HCEC 1CT (cell line): ENCODE measurements at places on chromosomes 7 and 10.

DNA sequence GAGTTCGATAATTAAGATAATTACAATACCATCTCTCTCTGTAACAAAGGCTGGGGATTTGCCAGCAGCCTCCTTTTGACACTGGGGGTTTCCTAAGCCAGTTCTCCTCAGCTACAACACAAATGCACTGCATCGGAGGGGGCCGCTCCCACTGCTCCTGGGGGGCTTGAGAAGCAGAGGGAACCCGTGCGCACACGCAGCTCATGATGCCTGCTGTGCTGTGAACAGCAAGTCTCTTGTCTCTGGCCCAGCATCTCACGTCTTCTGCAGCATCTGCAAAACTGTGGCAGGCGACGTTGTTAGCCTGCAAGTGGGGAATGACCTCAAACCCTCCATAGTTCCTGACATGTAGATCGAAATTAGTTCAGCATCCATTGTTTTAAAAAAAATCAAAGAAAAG, 5.5 kb downstream of the VIPR2 start:
- DNase-seq = no peak

DNA sequence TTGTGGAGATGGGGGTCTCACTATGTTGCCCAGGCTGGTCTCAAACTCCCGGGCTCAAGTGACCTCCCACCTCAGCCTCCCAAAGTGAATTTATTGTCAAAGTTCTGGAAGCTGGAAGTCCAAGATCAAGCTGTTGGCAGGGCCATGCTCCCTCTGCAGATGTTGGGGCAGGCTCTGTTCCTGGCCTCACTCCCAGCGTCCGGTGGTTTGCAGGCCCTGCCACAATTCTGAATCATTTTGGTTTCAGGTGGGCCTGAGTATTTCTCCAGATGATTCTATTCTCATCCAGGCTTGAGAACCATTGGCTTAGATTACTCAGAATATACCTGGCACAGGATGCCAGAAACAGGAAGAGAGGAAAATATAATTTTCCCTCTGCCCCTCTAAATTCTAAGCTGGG, 737.4 kb downstream of the TNS3 start:
- no peak for DNase-seq

GRCh38 chr7:155182406-155182970, 112.4 kb downstream of the HTR5A start:
- no peak for DNase-seq

GRCh38 chr10:77406764-77407430, 230.7 kb downstream of the KCNMA1 start:
- no peak for DNase-seq

DNA sequence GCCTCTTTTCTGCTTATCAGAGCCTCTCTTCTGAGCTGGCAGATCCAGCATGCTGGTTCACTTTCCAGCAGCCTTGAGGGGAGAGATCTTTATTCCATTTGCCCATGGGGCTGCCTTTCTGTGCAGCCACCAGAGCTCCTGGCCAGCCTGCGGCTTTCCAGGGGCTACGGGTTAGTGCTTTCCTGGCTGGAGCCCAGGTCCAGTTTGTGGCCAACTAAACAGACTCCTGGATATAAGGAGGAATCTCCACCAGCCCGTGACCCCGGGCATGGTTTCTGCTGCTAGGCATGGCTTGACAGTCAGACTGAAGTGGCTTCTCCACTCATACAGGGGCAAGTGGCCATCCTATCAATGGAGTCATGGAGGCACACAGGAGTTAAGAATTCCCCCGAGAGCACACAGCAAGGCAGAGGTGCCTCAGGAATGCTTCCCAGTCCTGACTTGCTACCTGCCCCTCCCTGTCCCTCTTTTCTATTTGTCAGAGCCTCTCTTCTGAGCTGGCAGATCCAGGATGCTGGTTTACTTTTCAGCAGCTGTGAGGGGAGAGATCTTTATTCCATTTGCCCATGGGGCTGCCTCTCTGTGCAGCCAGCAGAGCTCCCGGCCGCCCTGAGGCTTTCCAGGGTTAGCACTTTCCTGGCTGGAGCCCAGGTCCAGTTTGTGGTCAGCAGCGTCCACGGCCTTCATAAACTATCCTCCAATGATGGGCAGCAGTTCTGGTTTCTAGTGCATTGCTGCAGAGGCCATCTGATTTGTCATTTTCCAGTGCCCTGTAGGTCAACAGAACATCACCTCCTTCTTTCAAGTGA, 35.9 kb downstream of the TSPAN15 start:
- no peak for DNase-seq

DNA sequence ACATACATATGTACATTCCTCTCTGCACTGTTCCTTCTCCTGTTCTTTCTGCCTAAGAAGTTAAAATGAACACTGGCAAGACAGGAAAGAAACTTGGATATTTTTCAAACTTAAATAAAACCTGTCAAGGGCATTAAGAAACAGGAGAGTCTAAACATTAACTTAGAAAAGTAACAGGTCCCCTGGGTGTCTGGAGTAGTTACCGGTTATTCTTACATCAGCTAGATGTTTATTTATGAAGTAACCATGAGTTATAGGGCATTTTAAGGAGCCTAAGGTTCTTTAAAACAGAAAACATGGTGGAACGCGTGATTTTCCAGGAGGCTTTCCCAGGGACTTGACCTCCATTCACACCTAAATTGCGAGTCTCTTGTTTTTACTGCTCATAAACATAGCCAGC, 148.2 kb downstream of the PRKCQ start:
- no peak for DNase-seq

DNA sequence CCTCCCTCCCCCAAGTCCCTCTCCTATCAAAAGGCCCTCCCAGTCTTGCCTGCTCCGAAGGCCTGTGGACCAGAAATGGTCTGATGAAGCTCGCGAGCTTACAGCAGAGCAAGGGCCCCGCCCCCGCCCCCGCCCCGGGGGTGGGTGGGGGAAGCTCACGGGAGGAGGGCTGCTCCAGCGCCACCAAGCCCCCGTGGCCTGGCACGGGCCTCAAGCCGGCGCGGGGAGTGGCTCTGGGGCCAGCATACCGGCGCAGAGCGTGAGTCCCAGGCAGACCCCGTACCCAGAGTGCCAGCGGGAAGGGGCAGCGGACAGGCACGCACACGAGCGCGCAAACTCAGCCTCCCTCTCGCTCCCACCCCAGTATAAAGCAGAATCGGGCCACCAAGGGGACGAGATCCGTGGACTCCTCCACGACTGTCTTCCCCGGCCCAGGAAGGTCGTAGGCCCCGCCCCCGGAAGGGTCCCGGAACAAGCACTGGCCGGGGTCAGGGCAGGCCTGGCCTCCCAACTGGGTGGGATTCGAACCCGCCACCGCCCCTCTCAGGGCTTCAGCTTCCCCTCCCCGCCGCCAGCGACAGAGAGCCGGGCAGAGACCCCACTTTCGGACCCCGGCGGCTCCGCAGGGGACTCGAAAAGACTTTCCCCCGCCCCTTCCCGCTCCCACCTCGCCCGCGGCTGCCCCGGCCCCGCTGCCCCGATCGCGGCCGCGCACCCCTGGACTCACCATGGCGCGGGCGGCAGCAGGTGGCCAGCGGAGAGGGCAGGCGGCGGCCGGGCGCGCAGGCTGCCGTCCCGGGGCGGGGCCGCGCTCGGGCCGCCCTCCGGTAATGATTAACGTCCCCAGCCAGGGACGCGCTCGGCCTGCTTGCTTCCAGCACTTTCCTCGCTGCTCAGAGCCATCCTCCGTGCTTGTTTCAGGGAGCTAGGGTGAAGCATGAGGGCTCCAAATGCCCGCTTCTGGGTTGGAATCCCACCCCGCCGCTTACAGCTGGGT, at the start of gene PCBD1:
Gene PCBD1, minus strand, starts transcription at position 762 of the 997 bp plus-strand sequence. Its CDS starts 32 bp downstream, at position 730.
- DNase-seq = peak; percentile 48

DNA sequence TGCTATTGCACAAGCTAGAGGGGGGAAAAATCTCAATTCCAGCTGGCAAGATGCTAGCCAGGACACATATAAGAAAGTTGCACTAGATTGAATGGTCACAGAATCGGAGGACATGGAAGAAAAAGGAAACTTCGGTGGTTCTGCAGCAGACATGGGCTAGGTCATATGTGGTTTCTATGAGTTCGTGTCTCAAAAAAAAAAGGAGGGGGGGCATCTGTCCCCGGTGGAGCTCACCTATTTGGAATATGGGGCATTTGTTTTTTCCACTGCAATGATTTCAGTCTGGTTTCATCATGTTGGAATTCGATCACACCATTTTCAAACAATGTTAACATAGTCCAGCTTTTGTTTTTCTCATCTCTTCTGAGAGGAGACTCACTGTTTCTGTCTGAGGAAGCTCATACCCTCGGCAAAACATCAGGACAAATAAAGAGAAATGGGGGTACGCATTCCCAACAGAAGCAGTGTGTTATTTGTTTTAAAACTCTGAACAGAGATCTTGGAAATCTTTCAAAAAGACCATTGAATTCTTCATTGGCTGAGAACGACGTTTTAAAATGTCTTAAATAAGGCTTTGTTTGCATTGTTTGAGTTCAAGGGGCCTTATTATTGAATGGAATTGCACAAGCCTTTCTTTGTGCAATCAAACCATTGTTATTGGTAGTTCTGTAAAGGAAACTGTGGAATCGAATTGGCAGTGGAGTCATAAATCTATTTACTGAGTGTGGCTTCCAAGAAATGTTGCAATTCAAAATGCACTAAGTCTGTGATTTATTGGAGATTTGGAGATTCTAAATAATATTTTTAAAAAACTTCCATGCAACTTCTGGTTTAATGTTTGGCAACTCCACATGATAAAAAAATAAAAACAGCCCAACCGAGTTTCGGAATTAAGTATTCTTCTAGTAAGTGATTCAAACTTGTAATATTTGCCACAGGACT, 173.2 kb downstream of the RTKN2 start:
- DNase-seq = peak; percentile 59

- no peak for DNase-seq
Measured at GRCh38 chr10:70381471-70382421, 679 bp downstream of the LRRC20 start.

DNA sequence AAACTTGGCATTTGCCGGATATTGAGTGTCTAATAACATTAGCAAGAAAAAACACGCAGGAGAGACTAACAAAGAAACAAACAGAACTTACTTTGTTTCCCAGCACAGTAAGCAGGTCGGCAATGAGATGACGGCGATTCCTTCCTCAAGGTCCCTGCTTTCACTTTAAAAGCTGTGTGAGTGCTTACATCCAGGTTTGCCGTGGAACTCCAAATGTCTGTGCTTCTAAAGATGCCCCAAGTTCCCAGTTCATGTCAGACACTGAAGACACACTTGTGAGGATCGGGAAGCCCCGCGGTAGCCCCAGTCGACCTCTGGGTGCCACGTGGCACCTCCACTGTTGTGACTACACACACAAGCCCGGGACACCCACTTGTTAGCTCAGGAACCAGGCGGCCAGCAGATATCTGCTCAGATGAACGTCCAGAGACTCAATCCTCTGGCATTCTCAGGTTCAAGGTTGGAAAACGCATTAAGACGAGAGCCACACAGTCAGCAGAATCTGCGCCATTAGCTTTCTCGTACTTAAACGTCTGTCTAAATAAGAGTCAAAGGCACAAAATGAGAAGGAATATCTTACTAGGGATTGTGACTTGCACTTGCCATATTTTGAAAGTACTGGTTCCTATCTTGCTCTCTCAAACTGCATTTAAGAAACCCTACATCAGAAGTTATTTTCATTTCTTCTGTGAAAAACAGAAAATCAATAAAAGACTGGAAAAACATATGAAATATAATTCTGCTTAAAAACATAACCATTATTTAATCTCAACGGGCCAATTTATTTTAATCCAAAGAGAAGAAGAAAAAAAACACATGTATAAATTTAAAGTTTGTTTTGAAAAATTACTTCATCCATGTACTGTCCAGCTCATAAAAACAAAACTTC, 207.6 kb upstream of the KLF14 start:
- DNase-seq = no peak

DNA sequence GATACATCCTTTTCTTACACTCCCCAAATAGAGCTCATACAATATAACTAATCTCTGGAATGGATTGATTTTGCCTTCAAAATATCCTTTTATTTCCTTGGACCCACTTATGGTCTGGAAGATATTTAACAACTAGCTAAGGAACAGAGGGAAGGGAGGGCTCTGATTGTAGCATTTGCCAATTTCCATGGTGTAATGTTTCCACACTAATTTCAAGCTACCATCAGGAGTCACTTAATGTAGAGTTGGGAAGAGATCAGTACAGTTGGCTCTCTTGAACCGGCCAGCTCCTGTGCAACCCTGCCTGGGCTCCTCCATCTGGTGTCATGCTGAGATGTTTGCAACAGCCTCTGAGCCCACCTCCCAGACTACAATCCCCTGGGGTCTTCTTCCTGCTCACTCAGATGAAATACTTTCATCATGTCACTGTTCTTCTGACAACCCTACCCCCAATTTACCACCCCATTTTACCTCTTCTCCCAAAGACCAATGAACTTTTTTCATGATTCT, 8.0 kb upstream of the IL6 start:
- no peak for DNase-seq
